NCI-H526 (cell line): ENCODE measurements at places on chromosomes 7 and 10.

DNA sequence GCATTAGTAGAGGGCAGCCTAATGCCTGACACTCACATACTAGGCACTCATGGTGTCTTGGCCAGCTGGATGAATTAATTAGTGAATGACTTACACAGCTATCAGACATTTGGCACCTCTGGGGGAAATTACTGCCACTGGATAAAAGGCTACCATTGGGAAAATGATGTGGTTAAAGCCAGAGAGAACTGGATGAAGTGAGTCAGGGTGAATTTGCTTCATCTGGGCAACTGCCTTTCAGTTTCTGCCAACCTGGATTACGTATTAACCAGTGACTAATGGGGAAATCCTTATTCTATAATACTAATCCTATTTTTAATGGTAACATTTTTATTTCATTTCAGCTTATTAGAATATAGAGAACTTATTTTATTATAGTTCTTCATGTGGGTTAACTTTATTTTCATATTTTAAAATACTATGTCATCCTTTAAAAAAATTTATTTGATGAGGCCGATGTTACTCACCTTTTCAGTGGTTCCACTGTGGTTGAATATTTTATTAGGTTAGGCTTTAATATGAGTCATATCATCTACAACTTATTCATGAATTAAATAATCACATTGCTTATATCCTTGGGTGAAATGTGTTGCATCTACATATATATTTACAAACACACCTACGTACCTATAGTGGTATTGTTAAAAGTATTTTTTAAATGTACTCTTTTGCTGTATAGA lies 85.6 kb upstream of the CAPZA2 start:
- no peak for DNase-seq

GRCh38 chr7:63925262-63925625 lies 73.4 kb upstream of the ZNF722 start:
- peak; percentile 65 for DNase-seq

DNA sequence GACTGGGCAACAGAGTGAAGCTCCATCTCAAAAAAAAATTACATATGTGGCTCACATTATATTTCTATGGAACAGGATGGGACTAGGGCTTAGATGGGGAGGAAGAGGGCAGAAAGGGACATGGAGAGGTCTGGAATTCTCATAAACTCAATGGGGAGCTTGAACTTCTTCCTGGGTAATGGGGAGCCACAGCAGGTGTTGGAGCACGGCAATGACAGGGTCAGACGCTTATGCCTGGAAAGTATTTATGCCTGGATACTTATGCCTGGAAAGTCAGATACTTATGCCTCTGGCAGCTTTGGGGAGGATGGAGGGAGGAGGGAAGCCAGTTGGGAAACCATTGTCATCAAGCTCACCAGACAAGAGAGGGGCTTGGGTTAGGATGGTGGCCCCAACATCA lies 36.8 kb downstream of the TMEM130 start:
- DNase-seq, result no peak

GRCh38 chr7:40749877-40750276 lies 615.1 kb downstream of the SUGCT start:
- no peak for DNase-seq

GRCh38 chr10:124926548-124926947 lies 15.4 kb upstream of the ZRANB1 start:
- DNase-seq, result no peak

- DNase-seq, result no peak
These were observed 39.6 kb upstream of the KCND2 start for GRCh38 chr7:120233338-120233737.

- DNase-seq, result no peak
These were observed 43.9 kb downstream of the STK32C start for GRCh38 chr10:132263866-132264265.

DNA sequence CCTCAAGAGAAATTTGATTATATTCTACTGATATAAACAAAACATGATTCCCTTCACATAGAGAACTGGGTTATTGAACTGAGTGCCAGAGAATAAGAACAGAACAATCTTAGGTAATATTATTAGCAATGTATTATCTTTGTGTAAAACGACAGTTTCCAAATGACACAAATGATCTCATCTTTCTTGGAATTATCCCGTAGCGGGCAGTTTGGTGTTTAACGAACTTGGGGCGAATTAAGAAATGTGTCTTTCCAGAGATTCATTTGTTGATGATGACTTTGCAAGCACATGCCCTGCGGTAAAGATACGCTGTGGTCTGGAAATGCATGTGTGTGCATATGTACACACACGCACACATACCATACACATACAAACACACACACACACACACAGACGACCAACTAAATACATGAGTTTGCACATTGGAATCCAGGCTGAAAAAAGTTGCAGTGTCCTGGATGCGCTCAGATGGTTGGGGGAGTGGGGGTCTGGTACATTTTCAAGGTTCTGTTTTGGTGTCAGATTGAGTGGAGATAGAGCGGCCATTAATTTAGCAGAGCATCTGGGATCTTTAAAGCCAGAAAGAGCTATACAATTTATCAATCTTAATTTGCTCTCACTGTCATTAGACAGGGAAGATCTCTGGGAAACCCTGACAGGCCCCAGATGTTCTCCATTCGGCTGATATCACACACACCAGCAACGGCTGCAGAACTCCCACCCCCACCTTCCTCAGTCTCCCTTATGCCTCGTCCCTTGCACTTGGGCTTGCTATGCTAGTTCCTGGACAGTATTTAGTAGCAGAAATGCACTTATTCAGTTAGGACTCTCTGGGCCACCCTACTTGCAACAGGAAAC lies 112.4 kb upstream of the FAM171A1 start:
- DNase-seq, result no peak

DNA sequence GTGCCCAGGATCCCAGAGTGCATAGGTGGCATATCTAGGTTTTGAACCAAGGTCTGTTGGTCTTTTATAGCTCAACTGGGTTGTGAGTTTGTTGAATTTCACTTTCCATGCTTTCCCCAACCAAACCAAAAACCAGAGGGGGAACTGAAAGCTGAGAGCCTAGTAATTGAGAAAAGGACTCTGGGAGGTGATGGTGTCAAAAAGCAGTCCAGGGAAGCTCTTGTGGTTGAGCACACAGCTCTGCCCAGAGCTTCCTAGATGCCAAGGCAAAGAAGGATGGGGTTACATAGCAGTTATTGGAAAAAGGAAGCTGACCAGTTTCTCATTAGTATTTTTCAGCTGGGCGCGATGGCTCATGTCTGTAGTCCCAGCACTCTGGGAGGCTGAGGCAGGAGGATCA lies 9.9 kb downstream of the POR start:
- DNase-seq, result no peak

GRCh38 chr7:17434841-17435692 lies 136.6 kb downstream of the AHR start:
- DNase-seq, result no peak

DNA sequence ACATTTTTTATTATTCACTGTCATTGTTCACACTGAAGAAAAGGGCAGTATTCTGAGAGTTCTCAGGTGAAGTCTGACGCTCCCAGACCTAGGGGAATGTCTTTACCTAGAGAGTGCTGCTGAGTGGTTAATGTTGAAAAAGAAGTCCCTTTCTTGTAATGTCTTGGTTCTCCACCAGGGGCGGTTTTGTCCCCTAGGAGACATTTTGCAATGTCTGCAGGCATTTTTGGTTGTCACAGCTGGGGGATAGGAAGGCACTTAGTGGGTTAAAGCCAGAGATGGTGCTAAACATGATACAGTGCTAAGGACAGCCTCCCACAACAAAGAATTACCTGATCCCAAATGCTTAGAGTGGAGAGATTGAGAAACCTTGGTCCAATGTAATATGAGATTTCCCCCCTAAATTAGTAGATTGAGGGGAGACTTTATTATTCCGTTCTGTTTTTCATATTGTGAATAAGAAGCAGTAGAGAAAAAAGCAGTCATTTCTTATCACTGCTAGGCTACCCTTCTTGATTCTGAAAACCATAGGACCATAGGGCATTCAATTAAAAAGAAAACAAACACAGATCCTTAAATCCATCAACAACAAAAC lies 13.1 kb downstream of the UMAD1 start:
- DNase-seq, result peak; percentile 31

DNA sequence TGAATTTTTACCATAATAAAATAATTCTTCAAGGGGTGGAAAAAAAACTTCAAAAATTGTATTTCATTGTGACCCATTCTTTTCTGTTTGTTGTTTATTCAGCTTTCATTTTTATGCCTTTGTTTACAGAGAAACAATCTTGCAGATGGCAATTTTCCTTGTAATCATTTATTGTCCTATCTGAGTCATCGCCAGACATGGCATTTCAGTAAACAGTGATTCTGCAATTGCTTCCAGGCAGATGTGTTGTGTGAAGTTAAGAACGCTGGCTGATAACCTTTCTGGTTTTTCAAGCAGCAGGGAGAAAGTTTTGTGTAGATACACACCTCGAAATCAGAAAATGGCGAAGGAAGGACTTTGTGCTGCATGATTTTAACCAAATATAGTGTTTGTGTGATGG lies 80.7 kb upstream of the RPA3 start:
- no peak for DNase-seq

DNA sequence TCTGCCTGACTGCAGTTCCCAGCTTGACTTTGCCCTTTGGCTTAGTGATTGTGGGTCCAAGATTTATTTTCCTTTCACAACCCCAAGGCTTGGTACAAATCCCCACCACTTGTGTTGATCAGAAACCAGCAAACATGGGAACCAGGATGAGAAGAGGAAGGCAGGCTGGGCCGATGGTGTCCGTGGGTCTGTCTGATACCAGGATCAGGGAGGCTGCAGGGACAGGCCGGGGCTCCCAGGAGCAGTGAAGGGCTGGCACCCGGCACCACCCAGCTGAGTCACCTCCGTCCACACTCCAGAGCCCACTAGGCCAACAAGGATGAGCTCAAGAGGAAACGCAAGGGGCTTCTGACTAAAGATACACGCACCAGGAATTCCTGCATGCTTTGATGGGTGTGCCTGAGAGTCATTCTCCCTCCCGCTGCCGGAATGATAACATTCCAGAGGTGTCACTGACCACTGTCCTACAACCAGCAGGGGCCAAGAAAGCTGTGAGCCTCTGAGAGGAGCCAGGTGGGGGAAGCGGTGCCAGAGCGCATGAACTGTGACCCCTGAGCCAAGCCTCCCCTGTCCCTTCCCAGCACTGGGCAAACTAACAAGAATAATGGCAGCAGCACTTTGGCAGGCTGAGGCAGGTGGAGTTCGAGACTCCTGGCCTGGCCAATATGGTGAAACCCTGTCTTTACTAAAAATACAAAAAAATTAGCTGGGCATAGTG lies 29.2 kb upstream of the PROSER2 start:
- no peak for DNase-seq

DNA sequence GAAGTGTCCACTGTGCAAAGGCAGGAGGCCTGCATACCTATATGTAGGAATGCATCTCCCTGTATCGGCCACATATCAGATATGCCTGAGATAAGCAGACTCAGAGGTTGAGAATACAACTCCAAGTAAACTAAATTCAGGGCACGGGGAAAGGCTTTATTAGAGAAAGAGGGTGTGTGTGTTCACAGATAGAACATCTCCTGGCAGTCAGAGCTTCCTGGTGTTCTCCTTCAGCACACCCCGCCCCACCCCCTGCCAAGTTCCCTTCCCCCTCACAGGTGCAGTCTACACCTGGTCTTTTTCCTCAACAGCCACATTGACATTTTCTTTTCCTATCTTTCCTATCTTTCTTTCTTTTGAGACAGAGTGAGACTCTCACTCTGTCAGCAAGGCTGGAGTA lies 17.1 kb downstream of the GBX1 start:
- no peak for DNase-seq

DNA sequence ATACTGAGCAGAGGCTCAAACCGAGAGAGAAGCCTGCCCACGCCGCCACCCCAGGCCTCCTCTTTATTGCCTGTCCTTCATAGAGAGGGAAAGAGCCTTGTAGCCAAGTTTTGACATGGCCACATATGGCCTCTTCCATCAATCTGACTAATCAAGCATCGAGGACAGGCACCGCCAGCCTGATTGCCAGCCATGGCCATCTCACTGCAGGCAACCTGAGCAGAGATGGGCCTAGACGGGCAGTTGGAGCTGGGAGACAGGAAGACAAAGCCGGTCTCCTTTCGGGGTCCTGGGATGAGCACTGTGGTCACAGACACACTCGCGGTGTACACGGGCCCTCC lies 67.2 kb downstream of the EBF3 start:
- no peak for DNase-seq
